ENCODE measurements at places on chromosomes 7 and 10.

- DNase-seq = no peak
These were observed 233.2 kb upstream of the AUTS2 start for GRCh38 chr7:69364813-69365643.

- DNase-seq = no peak
These were observed 192.7 kb upstream of the VWC2 start for GRCh38 chr7:49580761-49581160.

DNA sequence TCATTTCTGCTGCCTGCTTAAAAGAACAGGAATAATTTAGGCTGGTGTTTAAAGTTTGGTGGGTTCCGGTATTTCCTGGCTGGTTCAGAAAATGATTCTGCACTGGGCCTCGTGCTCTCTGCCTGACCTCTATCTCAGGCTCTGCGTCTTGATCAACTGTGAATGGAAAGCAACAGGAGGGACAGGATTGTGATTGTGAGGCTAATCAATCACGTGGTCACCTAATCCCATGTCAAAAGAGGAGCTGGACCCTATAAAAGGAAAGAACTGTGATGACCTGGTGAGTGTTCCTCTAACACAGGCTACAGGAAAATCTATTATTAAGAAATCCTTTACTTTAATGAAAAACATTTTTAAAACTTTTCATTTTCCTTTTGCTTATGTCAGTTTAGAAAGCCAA lies at the start of gene DHX32:
Gene DHX32 (minus strand): TSS at position 101 of the 400 bp plus-strand sequence. CDS start 468 bp downstream, outside the sequence.
- no peak for DNase-seq

DNA sequence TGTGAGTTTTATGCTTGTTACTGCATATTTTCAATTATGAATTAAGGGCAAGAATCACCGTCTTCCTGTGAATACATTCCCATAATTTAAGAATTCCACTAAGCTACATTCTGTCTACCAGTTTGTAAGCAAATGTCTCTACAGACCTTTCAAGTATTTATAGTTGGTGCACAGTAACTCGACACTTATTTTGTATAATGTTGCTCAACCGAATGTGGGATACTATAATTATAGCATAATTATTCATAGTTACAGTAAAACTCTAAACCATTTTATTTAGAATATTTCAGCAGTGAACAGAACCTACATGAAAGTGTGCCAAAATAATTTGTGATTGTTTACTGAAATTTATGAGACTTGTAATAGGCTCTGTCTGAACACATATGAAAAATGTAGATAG lies 17.3 kb upstream of the CUBN start:
- no peak for DNase-seq

- DNase-seq = no peak
These were observed 70.2 kb upstream of the PDSS1 start for GRCh38 chr10:26627324-26627723.

DNA sequence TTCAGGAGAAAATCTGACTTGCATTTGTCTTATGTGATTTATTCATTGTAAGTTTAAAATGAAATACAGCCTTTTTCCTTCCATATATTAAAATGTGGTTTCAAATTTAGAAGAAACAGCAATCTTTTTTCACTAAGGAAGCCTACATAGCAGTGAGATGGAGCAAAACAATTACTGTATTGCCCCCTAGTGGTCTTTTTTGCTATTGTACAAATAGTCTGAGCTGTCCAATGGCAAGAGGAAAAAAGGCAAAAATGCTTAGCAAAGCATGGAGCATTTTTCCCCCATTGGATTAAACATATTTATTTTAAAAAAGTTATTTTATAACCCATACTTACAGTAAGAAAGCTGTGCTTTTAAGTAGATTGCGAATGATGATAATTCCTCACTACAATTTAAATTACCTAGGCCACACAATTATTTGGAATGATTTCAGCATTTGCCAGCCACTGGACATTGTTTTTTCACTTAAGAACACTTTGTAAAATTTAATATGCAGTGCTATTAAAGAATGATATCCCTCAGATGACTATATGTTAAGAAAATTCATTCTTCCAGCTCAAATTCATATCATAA lies 119.5 kb downstream of the CPED1 start:
- no peak for DNase-seq

DNA sequence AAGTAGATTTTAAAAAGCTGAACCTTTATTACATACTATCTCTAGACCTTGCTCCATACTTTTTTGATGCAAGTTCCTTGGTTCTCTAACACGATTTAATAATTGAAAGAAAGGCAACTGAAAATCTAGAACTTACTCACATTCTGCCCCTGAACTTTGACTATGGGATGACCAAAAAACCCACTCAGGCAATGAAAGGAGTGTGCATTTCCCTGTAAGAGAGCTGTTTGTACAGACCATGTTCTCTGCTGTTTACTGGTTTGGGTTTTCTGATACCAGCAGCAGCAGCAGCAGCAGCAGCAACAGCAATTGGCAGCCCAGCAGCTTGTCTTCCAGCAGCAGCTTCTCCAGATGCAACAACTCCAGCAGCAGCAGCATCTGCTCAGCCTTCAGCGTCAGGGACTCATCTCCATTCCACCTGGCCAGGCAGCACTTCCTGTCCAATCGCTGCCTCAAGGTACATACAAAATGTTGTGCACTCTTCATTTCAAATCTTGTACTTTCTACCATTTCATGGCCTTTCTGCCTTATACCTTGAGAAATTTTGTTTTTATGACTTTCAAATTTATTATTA lies 216.7 kb downstream of the FOXP2 start:
- DNase-seq = no peak

- DNase-seq = no peak
These were observed 87.8 kb downstream of the LCOR start for GRCh38 chr10:96919785-96920430.

GRCh38 chr10:132519382-132520176 lies 18.0 kb upstream of the INPP5A start:
- no peak for DNase-seq

DNA sequence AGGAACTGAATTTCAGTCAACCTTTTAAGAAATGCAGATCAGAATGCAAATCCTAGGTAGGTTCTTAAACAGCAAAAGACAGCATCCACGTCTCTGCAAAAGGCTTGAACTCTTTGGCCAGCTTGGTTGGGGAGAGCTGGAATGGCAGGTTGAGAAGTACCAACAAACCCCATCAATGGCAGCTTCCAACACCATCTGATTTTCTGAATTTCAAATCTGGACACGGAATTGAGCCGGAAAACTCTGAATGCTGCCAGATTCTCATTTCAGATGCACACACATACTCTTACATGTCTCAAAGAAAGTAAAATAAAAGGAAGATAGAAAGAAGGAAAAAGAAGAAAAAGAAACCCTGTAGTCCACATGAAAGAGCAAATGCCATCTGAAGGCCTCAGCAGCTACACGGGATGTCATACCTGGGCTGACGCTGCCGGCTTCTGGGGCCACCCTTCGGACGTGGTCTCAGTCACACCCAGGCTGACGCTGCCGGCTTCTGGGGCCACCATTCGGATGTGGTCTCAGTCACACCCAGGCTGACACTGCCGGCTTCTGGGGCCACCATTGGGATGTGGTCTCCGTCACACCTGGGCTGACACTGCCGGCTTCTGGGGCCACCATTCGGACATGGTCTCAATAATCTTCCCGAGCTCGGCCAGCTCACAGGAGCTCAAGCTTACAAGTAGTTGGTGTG lies 165.3 kb downstream of the PTPRN2 start:
- DNase-seq = no peak

Measured in GM12891 (cell line).